CD8-positive, alpha-beta memory T cell (primary cell): ENCODE measurements at places on chromosomes 12 and 14. TPM values are rescaled to one million over a fixed set of nuclear protein-coding genes. Genes with fewer than 3 reads are reported as not detected.

KRT2 gene
- total RNA-seq = not detected

SLC4A8 gene
- total RNA-seq = 2.2 TPM

ZDHHC22 gene
- not detected for total RNA-seq

ISM2 gene
- total RNA-seq = not detected

DNA sequence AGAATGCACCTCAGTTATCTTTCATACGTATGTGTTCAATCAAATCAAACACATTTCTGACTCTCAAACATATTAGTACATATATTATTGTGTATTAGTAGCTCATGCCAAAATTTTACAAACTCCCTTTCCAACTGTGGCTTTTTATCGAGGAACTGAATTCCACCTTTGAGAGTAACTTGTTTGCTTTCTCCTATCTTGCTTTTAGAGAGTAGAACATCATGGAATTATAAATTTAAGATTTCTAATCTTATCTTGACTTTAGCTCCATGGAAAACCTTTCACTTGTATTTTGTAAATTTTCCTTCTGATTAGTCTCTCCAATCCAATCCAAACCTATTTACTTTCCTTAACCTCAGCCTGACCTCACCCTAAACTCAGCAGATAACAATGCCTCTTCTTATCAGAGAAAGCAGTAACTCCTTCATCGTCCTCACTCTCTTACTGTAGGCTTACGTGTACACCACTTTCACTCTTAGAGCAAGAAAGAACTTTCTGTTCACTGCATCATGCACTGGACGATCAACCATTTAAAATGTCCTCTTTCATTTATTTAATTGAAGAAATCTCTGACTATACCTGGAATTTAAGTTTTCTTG lies 164.5 kb downstream of the TMTC3 start:
- DNase-seq = no peak
- H3K27ac ChIP-seq = no peak overlapping the region
- no peaks in the 10 kb centered on the region for H3K4me1 ChIP-seq

GRCh38 chr14:101631199-101631598 lies 69.9 kb downstream of the DIO3 start:
- H3K4me1 ChIP-seq = peaks cover 10% of the 10 kb centered on the region
- DNase-seq = no peak
- no peaks in the 10 kb centered on the region for H3K36me3 ChIP-seq
- no peak overlapping the region for H3K4me3 ChIP-seq
- no peak overlapping the region for H3K27ac ChIP-seq
- H3K27me3 ChIP-seq = no peaks in the 10 kb centered on the region

DNA sequence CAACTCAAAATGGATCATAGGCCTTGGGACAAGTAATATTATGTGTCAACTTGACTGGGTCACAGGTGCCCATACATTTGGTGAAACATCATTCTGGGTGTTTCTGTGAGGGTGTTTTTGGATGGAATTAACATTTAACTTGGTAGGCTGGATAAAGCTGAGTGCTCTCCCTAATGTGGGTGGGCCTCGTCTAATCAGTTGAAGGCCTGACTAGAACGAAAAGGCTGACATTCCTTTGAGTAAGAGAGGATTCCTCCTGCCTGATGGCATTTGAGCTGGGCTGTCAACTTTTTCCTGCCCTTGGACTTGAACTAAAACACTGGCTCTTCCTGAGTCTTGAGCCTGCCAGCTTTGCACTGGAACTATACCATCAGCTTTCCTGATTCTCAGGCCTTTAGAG lies 93.4 kb upstream of the ESRRB start:
- H3K36me3 ChIP-seq = no peaks in the 10 kb centered on the region
- H3K27ac ChIP-seq = no peak overlapping the region
- H3K4me1 ChIP-seq = no peaks in the 10 kb centered on the region
- H3K27me3 ChIP-seq = no peaks in the 10 kb centered on the region

DNA sequence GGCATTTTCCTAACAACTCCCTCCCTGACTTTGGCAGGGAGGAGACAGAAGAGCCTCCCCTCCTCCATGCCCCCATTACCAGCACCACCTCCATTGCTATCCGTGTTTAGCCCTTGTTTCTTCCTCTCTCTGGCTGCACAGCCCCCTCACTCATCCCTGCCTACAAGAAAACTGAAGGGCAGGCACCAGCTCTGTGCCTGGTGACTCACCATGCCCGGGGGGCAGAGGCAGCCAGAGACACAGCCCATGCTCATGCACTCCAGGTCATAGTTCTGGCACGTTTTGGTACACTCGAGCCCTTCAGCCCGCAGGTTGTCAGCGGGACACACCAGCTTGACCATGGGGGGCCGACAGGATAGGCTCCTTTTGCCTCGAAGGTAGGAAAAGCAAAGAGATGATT lies 80.4 kb downstream of the VWF start:
- no peaks in the 10 kb centered on the region for H3K36me3 ChIP-seq
- H3K4me3 ChIP-seq = no peak overlapping the region
- no peak overlapping the region for H3K27ac ChIP-seq

CLEC1B gene
- total RNA-seq = not detected

DNA sequence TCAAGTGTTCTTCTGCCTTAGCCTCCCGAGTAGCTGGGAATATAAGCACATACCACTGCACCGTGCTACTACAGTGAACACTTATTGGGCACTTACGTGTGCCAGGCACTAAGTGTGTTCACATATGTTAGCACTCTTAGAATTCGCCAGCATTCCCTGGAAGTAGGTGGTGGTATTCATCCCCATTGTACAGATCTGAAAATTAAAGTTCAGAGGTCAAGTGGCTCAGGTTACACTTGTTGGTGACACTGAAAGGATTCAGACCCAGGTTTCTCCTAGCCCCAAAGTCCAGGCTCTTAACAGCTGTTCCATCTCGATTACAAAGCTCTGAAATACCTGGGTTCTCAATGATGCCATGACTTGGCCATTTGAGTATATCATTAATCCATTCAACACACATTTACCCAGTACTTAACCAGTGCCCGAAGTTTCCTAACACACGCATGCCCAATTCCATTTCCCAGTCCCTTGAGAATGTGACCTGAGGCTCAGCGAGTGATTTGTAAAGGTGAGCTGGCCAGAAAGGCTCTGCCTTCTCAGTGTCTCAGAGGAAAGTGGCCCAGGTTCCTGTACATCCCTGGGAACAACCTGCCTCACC lies 4.8 kb downstream of the MVK start:
- no peak overlapping the region for H3K27ac ChIP-seq
- peaks cover 11% of the 10 kb centered on the region for H3K36me3 ChIP-seq
- H3K27me3 ChIP-seq = no peaks in the 10 kb centered on the region
- peaks cover 8% of the 10 kb centered on the region for H3K4me1 ChIP-seq
- no peak overlapping the region for H3K4me3 ChIP-seq
